ENCODE measurements at places on chromosomes 1 and 21.

DNA sequence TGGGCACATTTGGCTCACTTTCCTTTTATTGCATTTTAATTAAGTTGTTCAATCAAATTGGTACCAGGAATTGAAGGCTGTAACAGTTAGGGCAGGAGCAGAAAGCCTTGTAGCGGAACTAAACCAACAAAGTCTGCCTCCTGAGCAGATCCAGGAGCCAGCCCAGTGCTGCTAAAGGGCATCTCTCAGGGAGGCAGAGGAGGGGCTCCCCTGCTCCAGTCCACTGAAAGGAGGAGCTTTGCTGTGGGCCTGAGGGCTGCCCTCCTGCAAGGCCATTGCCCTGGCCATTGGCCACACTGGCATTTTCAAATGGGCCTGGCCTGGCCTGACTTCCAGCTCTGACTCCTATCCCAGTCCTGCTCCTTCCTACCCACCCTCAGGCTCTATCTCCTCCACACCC lies 3.7 kb upstream of the TRABD2B start:
- no peak for DNase-seq

- no peak for DNase-seq
These were observed 32.1 kb downstream of the IL12RB2 start for GRCh38 chr1:67339623-67340343.

GRCh38 chr1:171637928-171638576 lies 14.4 kb downstream of the MYOC start:
- no peak for DNase-seq

- DNase-seq = peak; percentile 64
These were observed 653 bp downstream of the CASP9 start for GRCh38 chr1:15523104-15524020.

GRCh38 chr1:150366416-150367296 lies 2.7 kb downstream of the RPRD2 start:
- no peak for DNase-seq

GRCh38 chr21:32981096-32981495 lies 44.6 kb upstream of the OLIG2 start:
- DNase-seq = no peak

- no peak for DNase-seq
These were observed 33.9 kb downstream of the C1orf141 start for GRCh38 chr1:67100833-67101232.

- DNase-seq = no peak
These were observed 25.1 kb upstream of the RUNX3 start for GRCh38 chr1:24955161-24955560.

DNA sequence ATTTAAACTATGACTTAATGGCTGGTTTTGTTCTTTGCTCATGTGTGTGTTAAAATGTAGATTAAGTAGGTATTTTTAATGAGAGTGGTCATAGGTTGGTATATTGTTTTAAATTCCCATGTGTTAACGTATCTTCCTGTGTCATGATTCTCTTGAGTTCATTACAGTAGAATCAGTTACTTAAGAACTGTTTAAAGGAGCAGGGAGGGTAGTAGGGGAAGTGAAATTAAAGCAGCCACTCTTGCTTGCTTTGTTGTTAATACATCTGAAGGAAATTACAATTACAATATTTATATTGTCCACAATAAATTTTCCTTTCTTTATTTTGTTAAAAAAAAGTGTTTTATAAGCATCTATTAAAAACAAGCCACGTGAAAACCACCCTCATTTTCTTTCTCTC lies 119.2 kb upstream of the KIAA1614 start:
- no peak for DNase-seq

GRCh38 chr1:183175631-183176030 lies 10.4 kb upstream of the LAMC2 start:
- no peak for DNase-seq

GRCh38 chr1:183877053-183877720 lies 72.3 kb downstream of the RGL1 start:
- DNase-seq = no peak
